ENCODE measurements at places on chromosomes 4 and X.

DNA sequence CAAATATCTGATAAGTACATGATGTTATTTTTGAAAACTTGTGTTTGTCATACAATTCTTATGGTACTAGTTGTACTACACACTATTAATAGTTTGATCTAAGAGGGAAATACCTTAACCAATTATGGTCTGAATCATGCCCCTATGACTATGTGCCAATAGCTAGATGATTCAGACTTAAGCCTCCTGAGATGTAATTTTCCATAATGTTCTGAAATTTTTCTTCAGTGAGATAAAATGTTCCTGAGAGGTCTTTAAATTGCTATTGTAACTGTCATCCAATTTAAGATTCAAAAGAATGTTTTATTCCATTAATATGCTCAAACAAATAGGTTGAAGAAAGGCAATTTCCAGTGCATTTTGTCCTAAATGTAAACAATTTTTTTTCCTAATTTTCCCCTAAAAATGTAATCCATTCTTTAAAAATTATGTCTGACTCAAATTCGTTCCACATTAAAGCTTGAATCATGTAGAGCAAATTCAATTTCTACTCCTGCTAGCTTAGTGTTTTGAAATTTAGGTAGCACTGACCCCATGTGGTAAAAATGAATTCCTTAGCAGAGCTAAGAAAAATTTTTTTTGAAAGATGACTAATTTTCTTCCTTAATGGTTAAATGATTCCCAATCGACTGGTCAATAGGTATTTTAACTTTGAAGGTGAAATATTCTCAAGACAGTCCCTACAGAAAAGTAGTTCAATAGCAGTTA is 49.1 kb downstream of the APOOL start:
- no peak for DNase-seq

GRCh38 chr4:4455210-4455865 is 68.4 kb downstream of the NSG1 start:
- DNase-seq = no peak

- DNase-seq = no peak
These were observed 23.4 kb downstream of the BEX3 start for GRCh38 chrX:103399744-103400143.

GRCh38 chr4:5471691-5472090 is 236.7 kb downstream of the EVC2 start:
- DNase-seq = no peak

DNA sequence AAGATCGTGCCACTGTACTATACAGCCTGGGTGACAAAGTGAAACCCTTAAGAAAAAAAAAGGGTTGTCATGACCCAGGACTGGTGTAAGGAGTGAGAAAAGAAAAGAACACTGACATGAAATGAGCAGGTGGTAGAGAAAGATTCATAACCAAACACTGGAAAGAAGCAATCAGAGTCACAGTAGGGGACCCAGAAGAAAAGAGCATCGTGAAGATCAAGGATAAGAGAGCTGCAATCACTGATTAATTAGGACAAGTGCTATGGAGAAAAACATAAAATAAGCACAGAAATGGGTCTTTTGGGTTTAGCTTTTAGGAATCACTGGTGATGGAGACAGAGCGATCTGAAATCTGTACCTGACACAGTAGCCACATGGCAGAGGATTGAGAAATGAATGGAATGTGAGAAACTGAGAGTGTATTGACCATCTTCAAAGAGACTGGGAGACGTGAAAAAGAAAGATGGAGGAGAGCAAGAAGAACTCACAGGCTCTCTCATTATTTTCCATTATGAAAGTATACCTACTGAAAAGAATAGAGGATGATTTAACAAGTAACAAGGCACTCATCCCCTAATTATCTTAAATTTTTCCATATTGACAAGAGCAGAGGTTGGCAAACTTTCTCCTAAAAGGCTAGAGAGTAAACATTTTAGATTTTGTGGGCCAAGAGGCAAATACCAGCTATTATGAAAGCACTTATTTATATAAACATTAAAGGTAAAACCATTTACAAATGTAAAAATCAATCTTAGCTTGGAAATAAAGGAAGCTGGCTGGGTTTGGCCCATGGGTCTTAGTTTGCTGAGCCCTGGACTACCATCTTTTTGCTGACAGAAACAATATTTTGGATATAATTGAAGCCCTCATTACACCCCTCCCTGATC is 7.3 kb downstream of the TMEM154 start:
- DNase-seq = no peak

DNA sequence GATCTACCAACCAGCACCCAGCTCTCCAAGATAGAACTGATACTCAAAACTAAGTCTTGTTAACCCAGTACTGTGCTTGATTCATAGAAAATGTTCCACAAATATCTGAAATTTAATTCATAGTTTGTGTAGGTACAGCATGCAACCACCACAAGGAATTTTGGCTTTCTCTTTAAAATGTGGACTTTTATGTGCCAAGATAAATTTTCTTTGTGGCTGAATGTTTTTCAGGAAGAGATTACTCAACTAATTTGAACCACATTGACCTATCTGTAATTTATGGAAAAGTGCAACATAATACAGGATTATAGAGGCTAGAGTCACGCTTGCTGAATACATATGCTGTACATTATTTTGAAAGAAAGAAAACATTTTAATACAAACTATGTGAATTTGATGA is 730.8 kb downstream of the IL1RAPL1 start:
- no peak for DNase-seq

GRCh38 chr4:38609614-38610013 is 54.4 kb upstream of the KLF3 start:
- peak; percentile 47 for DNase-seq

- no peak for DNase-seq
These were observed 185.1 kb downstream of the NPNT start for GRCh38 chr4:106080376-106080775.

- DNase-seq = no peak
These were observed 43.9 kb upstream of the GC start for GRCh38 chr4:71827826-71828225.

GRCh38 chr4:20127626-20128025 is 124.1 kb upstream of the SLIT2 start:
- DNase-seq = no peak

DNA sequence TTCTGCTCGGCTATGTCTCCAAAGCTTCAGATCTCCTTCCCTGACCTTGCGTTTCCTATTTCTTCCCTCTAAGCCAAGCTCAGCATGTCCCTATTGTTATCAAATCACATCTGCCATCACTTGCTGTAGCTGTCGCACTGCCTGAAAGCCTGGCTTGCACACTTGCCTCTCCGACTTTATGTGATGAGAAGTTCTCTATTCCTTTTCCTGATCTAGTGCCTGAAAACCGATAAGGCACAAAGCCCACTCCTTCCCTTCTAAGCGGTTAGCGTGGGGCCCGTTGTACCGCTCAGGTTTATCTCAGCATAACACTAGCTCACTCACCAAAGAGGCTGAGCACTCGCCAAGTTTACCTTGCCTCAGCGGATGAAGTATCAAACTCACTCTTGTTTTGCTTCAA is 816 bp downstream of the NMU start:
- DNase-seq = no peak

- no peak for DNase-seq
These were observed 75.1 kb upstream of the CXorf66 start for GRCh38 chrX:140040386-140040785.

DNA sequence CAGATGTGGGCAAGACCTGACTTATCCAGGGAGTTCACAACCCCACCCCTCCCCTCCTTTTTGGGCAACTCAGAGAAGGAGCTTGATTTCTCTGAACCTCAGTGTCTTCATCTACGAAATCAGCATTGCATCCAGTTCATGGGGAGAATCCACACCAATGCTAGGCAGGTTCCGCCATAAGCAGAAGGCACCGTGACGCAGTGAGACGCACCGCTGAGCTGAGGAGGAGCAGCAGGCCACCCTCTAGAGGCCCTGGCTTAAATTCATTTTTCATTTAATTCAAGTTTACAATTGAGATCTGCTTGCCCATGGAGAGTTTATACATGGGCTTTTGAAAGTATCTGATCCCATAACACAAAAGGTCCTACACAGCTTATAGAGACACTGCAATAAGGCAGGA is 55.7 kb downstream of the CPZ start:
- peak; percentile 21 for DNase-seq

DNA sequence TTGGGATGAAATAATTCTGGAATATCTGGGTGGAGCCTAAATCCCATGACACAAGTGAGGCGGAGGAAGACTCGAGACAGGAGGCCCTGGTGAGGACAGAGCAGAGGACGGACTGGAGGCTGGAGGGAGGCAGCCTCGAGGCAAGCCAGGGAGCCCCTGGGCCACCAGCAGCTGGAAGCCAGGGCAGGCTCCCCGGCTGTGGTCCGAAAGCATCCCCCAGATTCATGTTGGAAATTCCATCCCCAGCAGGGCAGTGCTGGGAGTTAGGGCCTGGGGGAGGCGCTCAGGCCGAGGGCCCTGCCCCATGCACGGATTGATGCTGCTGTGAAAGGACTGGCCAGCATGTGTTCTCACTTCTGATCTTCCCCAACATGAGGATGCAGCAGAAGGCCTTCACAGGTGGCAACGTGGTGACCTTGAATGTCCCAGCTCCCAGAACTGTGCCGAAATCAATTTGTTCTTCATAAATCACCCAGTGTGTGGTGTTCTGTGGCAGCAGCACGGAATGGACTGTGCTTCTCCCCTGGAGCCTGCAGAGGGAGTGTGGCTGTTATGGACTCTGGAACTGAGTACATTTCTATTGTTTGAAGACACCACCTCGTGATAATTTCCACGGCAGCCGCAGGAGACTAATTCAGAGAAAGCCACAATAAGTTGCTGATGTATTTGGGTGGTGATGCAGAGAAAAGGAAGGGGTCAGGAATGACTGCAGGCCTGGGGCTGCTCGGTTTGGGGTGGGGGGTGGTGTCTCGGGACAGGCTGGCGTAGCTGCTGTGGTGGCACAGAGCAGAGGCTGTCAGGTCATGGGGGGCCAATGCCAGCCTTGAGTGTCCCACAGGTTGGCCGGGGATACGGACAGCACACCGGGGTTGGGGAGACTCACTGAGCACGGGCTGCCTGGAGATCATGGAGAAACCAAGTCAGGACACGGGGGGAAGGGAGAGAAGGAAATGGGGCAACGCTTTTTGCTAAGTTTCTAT is 56.9 kb downstream of the PCGF3 start:
- DNase-seq = no peak

- peak; percentile 52 for DNase-seq
These were observed 1.8 kb downstream of the DKK2 start for GRCh38 chr4:107034091-107034995.

GRCh38 chrX:148956352-148956751 is 455.9 kb downstream of the AFF2 start:
- DNase-seq = no peak
